ENCODE measurements at places on chromosomes 4 and X.

GRCh38 chr4:15740764-15741404 is 37.2 kb upstream of the CD38 start:
- no peaks in the 10 kb centered on the region for H3K27me3 ChIP-seq
- no peak overlapping the region for H3K27ac ChIP-seq
- H3K36me3 ChIP-seq = no peaks in the 10 kb centered on the region
- no peaks in the 10 kb centered on the region for H3K4me1 ChIP-seq

- H3K4me1 ChIP-seq = peaks cover 89% of the 10 kb centered on the region
- H3K4me3 ChIP-seq = peak overlapping the region; percentile 3
- peak overlapping the region; percentile 62 for H3K27ac ChIP-seq
- no peaks in the 10 kb centered on the region for H3K36me3 ChIP-seq
- no peaks in the 10 kb centered on the region for H3K27me3 ChIP-seq
These were observed 27.3 kb upstream of the CHRNA9 start for GRCh38 chr4:40307627-40308497.

- no peak overlapping the region for H3K27ac ChIP-seq
- no peak for DNase-seq
- H3K4me1 ChIP-seq = no peaks in the 10 kb centered on the region
- H3K4me3 ChIP-seq = no peak overlapping the region
- H3K27me3 ChIP-seq = no peaks in the 10 kb centered on the region
These were observed 51.4 kb upstream of the RAPGEF2 start for GRCh38 chr4:159051245-159052071.

GRCh38 chr4:101944649-101945048 is 154.1 kb downstream of the BANK1 start:
- DNase-seq = no peak
- no peaks in the 10 kb centered on the region for H3K36me3 ChIP-seq
- H3K4me1 ChIP-seq = no peaks in the 10 kb centered on the region
- no peaks in the 10 kb centered on the region for H3K27me3 ChIP-seq
- no peak overlapping the region for H3K27ac ChIP-seq

DNA sequence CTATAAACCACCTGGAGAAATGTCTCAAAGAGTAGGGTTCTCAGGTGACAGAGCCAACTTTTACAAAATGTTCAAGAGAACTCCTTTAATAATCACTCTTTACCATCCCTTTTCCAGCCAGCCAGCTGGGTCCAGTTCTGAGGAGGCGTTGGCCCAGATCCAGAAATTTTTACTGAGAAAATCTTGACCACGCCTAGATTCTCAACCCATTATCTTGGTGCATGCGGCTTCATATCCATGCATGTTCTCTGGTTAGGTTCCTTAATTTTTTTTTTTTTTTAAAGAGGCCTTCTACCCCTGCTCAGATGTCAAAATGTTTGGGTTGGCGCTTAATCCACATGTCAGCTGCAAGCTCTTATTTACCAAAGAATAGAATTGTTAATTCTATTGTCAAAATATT is 12.0 kb upstream of the MAP7D2 start:
- no peaks in the 10 kb centered on the region for H3K4me1 ChIP-seq
- peaks cover 5% of the 10 kb centered on the region for H3K36me3 ChIP-seq
- no peak overlapping the region for H3K4me3 ChIP-seq
- no peaks in the 10 kb centered on the region for H3K27me3 ChIP-seq
- no peak for DNase-seq

DNA sequence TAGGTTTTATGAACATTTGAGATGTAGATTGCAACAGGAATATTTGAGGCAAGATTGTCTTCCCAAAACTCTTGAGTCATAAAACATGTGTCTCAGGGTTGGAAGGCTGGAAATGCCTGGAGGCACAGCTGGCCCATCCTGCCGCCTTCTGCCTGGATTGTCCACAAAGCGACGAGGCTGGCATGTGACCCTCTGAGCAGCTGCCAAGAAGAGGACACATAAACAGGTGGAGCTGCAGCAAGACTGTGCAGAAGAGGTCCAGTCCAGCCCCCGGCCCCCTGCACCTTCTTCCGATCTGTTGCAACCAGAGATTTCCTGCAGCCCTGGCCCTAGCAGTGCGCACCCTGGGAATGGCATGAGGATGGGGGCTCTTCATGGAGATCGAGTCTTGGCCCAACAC is 101.9 kb upstream of the BCOR start:
- no peaks in the 10 kb centered on the region for H3K36me3 ChIP-seq
- no peaks in the 10 kb centered on the region for H3K27me3 ChIP-seq
- DNase-seq = no peak
- H3K4me1 ChIP-seq = peaks cover 4% of the 10 kb centered on the region
- no peak overlapping the region for H3K27ac ChIP-seq
- no peak overlapping the region for H3K4me3 ChIP-seq

DNA sequence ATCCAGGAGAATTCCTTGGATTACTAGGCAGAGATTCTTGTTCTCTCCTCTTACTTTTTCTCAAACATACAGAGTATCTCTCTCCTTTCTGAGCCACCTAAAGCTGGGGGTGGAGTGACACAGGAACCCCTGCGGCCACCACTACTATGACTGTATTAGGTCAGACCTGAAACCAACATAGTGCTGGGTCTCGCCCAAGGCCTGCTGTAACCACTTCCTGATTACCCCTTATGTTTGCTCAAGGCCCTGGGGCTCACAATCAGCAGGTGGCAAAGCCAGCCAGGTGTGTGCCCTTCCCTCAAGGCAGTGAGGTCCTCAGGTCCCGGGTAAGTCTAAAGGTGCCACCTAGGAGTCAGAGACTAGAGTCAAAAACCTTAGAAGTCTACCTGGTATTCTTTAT is 166.4 kb downstream of the PARM1 start:
- no peaks in the 10 kb centered on the region for H3K27me3 ChIP-seq
- no peak overlapping the region for H3K4me3 ChIP-seq
- no peak overlapping the region for H3K27ac ChIP-seq
- H3K36me3 ChIP-seq = no peaks in the 10 kb centered on the region
- no peaks in the 10 kb centered on the region for H3K4me1 ChIP-seq

GRCh38 chr4:23260511-23260910 is 567.8 kb downstream of the GBA3 start:
- H3K36me3 ChIP-seq = no peaks in the 10 kb centered on the region
- DNase-seq = no peak
- no peak overlapping the region for H3K27ac ChIP-seq
- no peaks in the 10 kb centered on the region for H3K4me1 ChIP-seq
- no peak overlapping the region for H3K4me3 ChIP-seq

DNA sequence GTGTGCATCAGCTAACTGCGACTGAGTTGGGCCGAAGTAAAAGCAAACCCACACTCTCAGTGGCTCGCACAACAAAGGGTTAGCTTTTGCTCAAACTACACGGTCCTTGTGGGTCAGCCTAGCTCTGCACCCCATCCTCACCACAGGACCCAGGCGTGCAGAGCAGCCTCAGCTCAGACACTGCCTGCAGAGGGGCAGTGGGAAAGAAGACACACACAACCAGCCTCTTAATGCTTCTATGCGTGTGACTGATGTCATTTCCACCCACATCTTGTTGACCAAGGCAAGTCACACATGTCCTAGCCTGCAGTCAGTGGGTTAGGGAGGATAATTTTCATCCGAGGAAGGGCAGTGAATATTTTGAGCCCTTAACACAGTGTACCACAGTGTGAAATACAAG is 40.5 kb downstream of the HMGB2 start:
- no peak overlapping the region for H3K27ac ChIP-seq
- no peak for DNase-seq
- H3K27me3 ChIP-seq = no peaks in the 10 kb centered on the region
- H3K4me3 ChIP-seq = no peak overlapping the region

- DNase-seq = no peak
- H3K27ac ChIP-seq = no peak overlapping the region
- H3K27me3 ChIP-seq = no peaks in the 10 kb centered on the region
- no peaks in the 10 kb centered on the region for H3K36me3 ChIP-seq
- H3K4me1 ChIP-seq = no peaks in the 10 kb centered on the region
- H3K4me3 ChIP-seq = no peak overlapping the region
These were observed 1058.9 kb downstream of the C4orf33 start for GRCh38 chr4:130154901-130155300.

DNA sequence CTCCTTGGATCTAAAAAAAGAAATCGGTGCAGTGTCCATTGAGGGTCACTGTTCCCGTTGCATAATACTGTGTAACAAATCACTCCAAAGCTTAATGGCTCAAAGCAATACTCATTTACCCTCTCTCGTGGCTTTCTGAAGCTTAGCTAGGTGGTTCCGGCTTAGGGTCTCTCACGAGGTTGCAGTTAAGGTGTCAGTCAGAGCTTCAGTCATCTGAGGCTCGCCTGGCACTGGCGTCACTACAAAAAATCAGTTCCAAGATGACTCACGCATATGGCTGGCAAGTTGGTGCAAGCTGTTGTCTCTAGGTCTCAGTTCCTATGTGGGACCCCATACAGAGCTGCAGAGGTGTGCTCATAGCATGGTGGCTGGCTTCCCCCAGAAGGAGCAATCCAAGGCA is 91.0 kb downstream of the BEND2 start:
- H3K36me3 ChIP-seq = no peaks in the 10 kb centered on the region
- no peak overlapping the region for H3K27ac ChIP-seq
- H3K4me3 ChIP-seq = no peak overlapping the region
- DNase-seq = no peak
- no peaks in the 10 kb centered on the region for H3K27me3 ChIP-seq

DNA sequence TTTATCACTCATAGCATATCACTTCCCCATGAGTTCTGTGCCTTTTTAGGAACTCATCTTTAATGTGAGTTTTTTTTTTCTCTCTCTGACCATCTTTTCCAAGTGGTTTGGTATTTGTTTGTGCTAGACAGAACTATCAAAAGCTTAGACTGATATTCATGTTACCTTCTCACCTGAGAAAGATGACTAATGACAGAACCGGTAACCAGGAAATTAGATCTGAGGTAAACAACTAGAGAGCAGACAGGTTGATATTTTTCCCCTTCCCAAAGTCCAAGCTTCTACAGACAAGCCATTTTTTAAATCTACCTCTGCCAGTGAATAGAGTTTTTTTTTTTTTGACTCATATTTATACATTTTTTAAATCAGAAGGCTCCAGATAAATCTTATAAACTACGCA is 17.0 kb upstream of the SRD5A3 start:
- no peaks in the 10 kb centered on the region for H3K4me1 ChIP-seq
- no peaks in the 10 kb centered on the region for H3K36me3 ChIP-seq
- H3K27me3 ChIP-seq = no peaks in the 10 kb centered on the region
- no peak overlapping the region for H3K27ac ChIP-seq
- H3K4me3 ChIP-seq = no peak overlapping the region
- no peak for DNase-seq

DNA sequence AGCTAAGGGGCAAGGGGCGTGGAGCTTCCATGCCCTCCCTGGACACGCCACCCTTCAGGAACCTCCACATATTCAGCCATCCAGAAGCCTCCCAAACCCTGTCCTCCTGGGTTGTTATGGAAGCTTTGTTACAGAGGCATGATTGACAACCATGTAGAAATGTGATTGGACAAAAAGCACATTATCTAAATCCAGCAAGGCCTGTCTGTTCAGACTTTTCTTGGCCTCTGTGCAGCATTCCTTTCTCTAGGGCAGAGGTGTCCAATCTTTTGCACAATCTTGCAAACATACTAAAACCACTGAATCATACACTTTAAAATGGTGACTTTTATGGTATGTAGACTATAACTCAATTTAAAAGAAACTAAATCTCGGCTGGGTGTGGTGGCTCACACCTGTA is 12.7 kb downstream of the STEEP1 start:
- no peaks in the 10 kb centered on the region for H3K4me1 ChIP-seq
- no peaks in the 10 kb centered on the region for H3K36me3 ChIP-seq
- no peaks in the 10 kb centered on the region for H3K27me3 ChIP-seq
- no peak for DNase-seq

- DNase-seq = no peak
- no peak overlapping the region for H3K27ac ChIP-seq
- no peaks in the 10 kb centered on the region for H3K36me3 ChIP-seq
- H3K4me3 ChIP-seq = no peak overlapping the region
- no peaks in the 10 kb centered on the region for H3K27me3 ChIP-seq
These were observed 111.2 kb downstream of the COL25A1 start for GRCh38 chr4:109191216-109191615.

GRCh38 chr4:181646864-181647263 is 596.3 kb upstream of the TENM3 start:
- H3K27me3 ChIP-seq = no peaks in the 10 kb centered on the region
- no peak overlapping the region for H3K27ac ChIP-seq

- H3K36me3 ChIP-seq = no peaks in the 10 kb centered on the region
- DNase-seq = no peak
- H3K27me3 ChIP-seq = no peaks in the 10 kb centered on the region
- no peak overlapping the region for H3K27ac ChIP-seq
- no peaks in the 10 kb centered on the region for H3K4me1 ChIP-seq
These were observed 149.4 kb downstream of the KDR start for GRCh38 chr4:54976031-54976430.

DNA sequence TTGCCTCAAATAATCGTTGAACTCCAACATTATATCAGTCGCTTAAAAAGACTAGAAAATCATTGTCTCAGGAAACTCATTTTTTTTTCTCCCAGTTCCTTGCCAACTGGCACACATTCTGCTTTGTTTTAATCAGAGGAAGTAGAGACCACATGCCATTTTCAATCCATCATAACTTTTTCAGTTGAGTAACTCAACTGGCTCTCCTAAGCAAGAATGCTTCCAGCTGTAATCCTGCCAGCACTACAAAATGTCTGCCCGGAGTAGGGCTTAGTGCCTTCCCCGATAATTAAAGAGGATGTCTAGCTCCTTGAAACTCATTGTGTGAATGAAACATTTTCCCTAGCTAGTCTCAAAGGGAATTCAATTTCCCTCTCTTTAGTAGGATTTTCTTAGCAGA is 33.0 kb downstream of the FREM3 start:
- no peak overlapping the region for H3K4me3 ChIP-seq
- H3K27ac ChIP-seq = no peak overlapping the region
- H3K4me1 ChIP-seq = no peaks in the 10 kb centered on the region
- no peaks in the 10 kb centered on the region for H3K27me3 ChIP-seq
- DNase-seq = no peak

- peaks cover 19% of the 10 kb centered on the region for H3K4me1 ChIP-seq
- H3K27ac ChIP-seq = peak overlapping the region; percentile 98
- H3K36me3 ChIP-seq = peaks cover 17% of the 10 kb centered on the region
- H3K4me3 ChIP-seq = peak overlapping the region; percentile 78
- DNase-seq = no peak
These were observed 917 bp downstream of the MYL5 start for GRCh38 chr4:675036-675882.

DNA sequence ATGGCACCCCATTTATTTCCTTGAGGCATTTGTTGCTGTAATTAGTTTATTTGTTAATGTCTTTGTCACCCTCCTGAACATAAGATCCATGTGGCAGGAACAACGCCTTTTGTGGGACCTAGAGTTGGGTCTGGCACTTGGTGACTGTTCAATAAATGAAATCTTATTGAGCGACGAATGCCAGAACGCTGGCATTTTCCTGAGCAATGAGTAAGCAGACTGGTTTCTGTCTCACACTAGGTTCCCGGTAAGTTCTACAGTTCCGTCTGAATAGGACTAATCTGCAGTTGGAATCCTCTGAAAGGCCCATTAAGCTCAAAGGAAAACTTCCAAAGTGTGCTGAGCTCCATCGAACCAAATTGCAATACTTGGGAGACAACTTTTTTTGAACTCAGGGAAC is 49.2 kb downstream of the GATB start:
- no peak for DNase-seq
- no peak overlapping the region for H3K4me3 ChIP-seq
- H3K27me3 ChIP-seq = no peaks in the 10 kb centered on the region
- no peak overlapping the region for H3K27ac ChIP-seq

GRCh38 chr4:147025042-147025441 is 79.4 kb upstream of the TTC29 start:
- H3K36me3 ChIP-seq = no peaks in the 10 kb centered on the region
- H3K4me3 ChIP-seq = no peak overlapping the region
- DNase-seq = no peak

- no peaks in the 10 kb centered on the region for H3K27me3 ChIP-seq
- no peaks in the 10 kb centered on the region for H3K36me3 ChIP-seq
- H3K27ac ChIP-seq = no peak within 1 kb of the TSS
These were observed at the start of gene WNK3 for GRCh38 chrX:54357414-54358377. WNK3 (minus strand) TSS chrX:54358046.
